ENCODE measurements at places on chromosomes 2 and 18. TPM values are rescaled to one million over a fixed set of nuclear protein-coding genes. Genes with fewer than 3 reads are reported as not detected.

CFAP221 gene
- total RNA-seq: not detected

PID1 gene
- under 0.01 TPM for total RNA-seq

TRIM54 gene
- 0.33 TPM for total RNA-seq

ALK gene
- total RNA-seq: not detected

TBR1 gene
- 0.10 TPM for total RNA-seq

SPRED2 gene
- total RNA-seq: 2.9 TPM

ALPI gene
- total RNA-seq: not detected

IGFBP2 gene
- 17.3 TPM for total RNA-seq

ANKAR gene
- total RNA-seq: 7.9 TPM

SLC14A1 gene
- total RNA-seq: not detected

TMX3 gene
- 83.4 TPM for total RNA-seq

PAX8 gene
- total RNA-seq: 1.3 TPM

HS1BP3 gene
- total RNA-seq: 28.5 TPM

GULP1 gene
- total RNA-seq: 22.2 TPM

DAPL1 gene
- not detected for total RNA-seq

LYG2 gene
- total RNA-seq: not detected

C2orf78 gene
- not detected for total RNA-seq

FLACC1 gene
- total RNA-seq: 0.65 TPM

C1D gene
- 20.3 TPM for total RNA-seq

PIEZO2 gene
- total RNA-seq: 103 TPM

ZCCHC2 gene
- 33.8 TPM for total RNA-seq

UGT1A1 gene
- not detected for total RNA-seq

HAAO gene
- total RNA-seq: not detected

Data from vein endothelial cell (primary cell).